Central memory CD8-positive, alpha-beta T cell (primary cell): ENCODE measurements at places on chromosomes 3 and 15.

GRCh38 chr15:28936481-28936881, 50.7 kb downstream of the APBA2 start:
- H3K4me1 ChIP-seq, result peaks cover 73% of the 10 kb centered on the region
- DNase-seq, result no peak
- peak overlapping the region; percentile 65 for H3K27ac ChIP-seq
- peak overlapping the region; percentile 68 for H3K4me3 ChIP-seq
- no peaks in the 10 kb centered on the region for H3K27me3 ChIP-seq

DNA sequence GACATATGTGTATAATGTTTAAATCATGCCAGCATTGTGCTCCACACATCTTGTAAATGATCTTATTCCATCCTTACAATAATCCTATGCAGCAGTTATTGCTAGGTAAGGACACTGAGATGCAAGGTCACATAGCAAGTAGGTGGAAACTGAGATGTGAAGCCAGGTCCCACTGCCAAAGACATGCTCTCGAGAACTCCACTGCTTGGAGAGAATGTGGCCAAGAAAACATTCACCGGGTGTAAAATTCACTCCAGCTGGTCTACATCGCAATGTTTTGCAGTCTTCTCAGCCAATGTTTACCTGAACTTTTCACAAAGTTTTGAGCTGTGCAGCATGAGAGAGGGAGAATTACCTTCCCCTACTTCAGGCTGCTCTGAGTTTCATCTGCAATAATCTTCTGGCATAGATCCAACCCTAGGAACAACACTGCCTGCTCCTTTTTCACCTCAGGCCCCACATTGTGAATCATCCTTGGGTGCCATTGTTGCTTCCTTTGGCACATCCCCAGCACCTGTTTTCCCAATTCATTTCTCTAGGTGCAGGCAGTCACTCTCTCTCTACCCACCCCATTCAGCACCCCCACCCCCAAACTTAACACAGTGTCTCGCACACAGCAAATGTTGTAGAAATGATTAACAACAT, 53.5 kb upstream of the PRTG start:
- H3K4me1 ChIP-seq, result no peaks in the 10 kb centered on the region
- H3K4me3 ChIP-seq, result no peak overlapping the region
- no peaks in the 10 kb centered on the region for H3K36me3 ChIP-seq
- no peak for DNase-seq

DNA sequence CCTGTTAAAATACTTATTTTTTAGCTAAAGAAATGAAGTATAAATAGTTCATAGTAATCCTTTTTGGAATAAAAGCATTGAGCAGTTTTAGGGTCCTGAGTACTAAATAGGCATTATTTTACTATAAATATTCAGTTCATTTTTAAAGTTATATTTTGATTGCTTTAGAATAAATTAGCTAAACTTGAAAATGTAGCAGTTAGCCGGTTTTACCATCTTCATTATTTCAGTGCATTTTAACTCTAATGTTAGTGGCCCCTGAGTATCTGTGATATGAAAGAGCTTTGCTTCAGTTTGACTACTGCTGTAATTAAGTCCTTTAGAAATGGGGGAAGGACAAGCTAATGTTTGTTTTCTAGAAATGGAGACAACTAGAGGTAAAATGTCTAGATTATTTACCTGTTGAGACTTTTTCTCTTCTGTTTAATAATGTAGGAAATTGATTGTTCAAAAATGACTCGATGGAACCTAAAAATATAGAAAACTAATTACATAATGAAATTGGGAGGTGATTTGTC, 3.6 kb downstream of the SMC4 start:
- H3K27me3 ChIP-seq, result peaks cover 10% of the 10 kb centered on the region
- H3K27ac ChIP-seq, result peak overlapping the region; percentile 98
- DNase-seq, result no peak
- peaks cover 33% of the 10 kb centered on the region for H3K36me3 ChIP-seq
- peaks cover 37% of the 10 kb centered on the region for H3K4me1 ChIP-seq

- no peak for DNase-seq
- no peak overlapping the region for H3K27ac ChIP-seq
- no peaks in the 10 kb centered on the region for H3K36me3 ChIP-seq
- H3K27me3 ChIP-seq, result no peaks in the 10 kb centered on the region
These were observed 643.7 kb upstream of the ALCAM start for GRCh38 chr3:104723000-104723399.

DNA sequence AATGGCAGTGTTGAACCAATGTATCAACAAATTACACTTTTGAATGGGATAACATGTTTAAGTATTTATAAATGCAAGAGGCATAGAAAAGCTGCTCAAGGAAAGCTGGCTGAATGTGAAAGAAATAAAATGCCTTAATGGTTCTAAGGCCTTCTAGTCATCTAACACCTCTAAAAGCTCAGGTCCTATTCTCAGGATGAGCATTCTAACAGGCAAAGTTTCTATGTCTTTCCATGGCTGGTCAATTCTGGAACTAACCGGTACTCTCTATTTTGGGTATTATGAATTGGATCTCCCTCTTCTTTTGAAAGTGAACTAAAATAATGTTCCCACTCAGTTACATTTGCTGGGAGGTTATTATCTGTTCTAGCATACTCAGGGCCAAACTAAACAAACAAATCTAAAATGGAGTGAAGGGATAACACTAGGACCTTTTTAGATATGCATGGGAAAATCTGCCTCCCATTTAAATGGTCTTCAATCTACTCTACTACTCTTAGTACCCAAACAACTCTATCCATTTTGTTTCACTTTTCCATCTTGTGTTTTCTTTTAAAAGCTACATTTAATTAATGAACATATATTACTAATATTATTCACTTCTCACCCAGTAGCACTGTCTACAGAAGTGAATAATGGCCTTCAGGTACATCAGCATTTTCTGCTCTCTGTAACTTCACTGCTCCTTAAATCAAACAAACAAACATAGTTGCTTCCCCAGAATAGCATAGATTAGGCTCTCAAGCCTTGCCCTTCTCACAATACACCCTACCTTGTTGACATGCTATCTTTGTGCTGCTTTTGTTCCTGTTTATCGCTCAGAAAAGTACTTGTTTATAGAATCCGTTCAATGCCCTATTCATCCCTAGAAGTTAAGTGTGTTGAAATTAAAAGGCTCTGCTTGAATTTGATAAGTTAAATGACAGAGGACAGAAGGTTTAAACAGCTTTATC, 46.4 kb downstream of the CBLB start:
- no peaks in the 10 kb centered on the region for H3K27me3 ChIP-seq
- H3K4me3 ChIP-seq, result no peak overlapping the region
- peak overlapping the region; percentile 78 for H3K27ac ChIP-seq
- peaks cover 14% of the 10 kb centered on the region for H3K36me3 ChIP-seq
- no peak for DNase-seq

- no peak for DNase-seq
- no peaks in the 10 kb centered on the region for H3K36me3 ChIP-seq
- no peak overlapping the region for H3K4me3 ChIP-seq
- H3K27me3 ChIP-seq, result no peaks in the 10 kb centered on the region
- H3K4me1 ChIP-seq, result no peaks in the 10 kb centered on the region
These were observed 96.2 kb upstream of the NR2F2 start for GRCh38 chr15:96234109-96234892.

DNA sequence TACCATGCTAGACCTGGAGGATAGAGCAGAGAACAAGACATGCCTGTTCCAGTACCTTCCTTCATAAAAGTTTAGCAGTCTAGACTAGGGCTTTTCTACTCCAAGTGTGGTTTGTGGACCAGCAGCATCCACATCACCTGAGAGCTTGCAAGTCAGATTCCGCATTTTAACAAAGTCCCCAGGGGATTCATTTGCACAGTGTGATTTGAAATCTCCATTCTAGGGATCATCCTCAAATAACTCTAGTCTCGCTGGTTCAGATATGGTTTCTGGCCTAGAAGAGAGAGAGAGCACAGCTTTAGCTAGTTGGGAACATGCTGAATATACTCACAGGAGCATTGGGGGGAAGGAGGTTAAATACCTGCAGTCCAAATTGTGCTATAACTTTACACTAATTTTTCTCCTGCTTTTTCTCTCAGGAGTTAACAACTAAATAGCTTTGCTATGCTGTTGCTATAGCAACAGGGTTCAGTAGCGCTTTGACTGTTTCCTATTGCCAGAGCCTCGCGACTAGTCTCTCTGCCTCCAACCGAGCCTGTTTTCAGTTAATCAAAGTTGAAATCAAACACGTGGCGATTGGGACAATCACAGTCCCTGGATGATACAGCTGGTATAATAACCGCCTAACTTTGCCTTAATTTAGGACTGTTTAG, 64.0 kb upstream of the RASGRF1 start:
- peaks cover 47% of the 10 kb centered on the region for H3K27me3 ChIP-seq
- DNase-seq, result no peak
- H3K36me3 ChIP-seq, result no peaks in the 10 kb centered on the region
- no peak overlapping the region for H3K4me3 ChIP-seq
- no peak overlapping the region for H3K27ac ChIP-seq

DNA sequence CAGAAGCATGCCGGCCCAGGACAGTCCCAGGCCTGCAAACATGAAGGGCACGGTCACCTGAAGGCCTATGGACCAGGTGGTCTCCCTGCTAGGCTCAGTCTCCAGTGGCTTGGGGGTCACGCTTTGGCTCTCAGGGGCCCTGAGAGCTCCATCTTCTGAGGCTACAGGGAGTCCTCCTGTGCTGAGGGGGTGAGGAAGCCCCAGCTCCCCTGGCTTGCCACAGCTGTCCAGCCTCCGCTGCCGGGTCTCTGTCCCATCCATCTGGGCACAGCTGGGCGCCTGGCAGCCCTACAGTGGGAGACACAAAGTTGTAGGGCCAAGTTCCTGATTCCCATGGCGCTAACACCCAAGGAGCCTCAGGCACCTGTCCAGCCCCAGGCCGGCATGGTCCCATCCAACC, 16.0 kb downstream of the SLC41A3 start:
- DNase-seq, result no peak
- peaks cover 4% of the 10 kb centered on the region for H3K36me3 ChIP-seq
- H3K27ac ChIP-seq, result no peak overlapping the region

- H3K4me3 ChIP-seq, result no peak overlapping the region
- H3K4me1 ChIP-seq, result no peaks in the 10 kb centered on the region
- no peaks in the 10 kb centered on the region for H3K36me3 ChIP-seq
- peaks cover 48% of the 10 kb centered on the region for H3K27me3 ChIP-seq
These were observed 84.8 kb downstream of the DCLK3 start for GRCh38 chr3:36679384-36680200.

DNA sequence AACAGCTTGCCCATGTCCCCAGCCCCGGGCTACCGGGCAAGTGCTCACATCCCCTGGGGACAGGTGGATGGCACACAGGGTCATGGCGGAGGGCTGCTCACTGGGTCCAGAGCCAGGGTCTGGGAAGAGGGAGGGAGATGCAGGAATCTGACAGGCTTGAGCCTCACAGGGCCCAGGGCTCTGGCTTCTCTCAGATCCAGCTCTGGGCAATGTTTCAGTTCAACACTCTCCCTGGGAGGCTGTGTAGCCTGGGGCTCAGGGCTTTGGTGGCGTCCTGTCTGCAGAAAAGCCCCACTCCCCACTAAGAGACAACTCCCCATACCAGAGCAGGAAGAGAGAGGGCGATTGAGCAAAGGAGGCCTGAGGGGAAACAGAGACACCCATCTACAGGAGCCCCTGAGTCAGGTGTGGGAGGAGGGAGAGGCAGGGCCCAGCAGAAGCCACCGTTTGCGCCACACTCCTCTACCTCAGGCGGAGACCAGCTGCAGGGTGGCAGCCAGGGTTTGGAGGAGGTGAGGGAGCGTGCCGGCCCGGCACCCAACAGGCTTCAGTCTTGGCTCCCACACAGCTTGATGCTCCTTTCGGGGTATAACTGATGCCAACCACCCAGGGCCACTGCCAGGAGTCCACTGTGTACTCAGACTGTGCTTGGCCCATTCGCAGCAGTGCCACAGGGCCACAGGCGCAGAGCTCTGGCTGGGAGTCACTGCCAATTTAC, 16.8 kb upstream of the SRP14 start:
- no peak overlapping the region for H3K4me3 ChIP-seq
- H3K36me3 ChIP-seq, result peaks cover 4% of the 10 kb centered on the region
- H3K27me3 ChIP-seq, result no peaks in the 10 kb centered on the region
- H3K27ac ChIP-seq, result no peak overlapping the region
- no peak for DNase-seq

- DNase-seq, result no peak
- no peaks in the 10 kb centered on the region for H3K4me1 ChIP-seq
- no peaks in the 10 kb centered on the region for H3K36me3 ChIP-seq
- H3K27me3 ChIP-seq, result no peaks in the 10 kb centered on the region
- H3K4me3 ChIP-seq, result no peak overlapping the region
- H3K27ac ChIP-seq, result no peak overlapping the region
These were observed 349.3 kb upstream of the THRB start for GRCh38 chr3:24843955-24844354.

DNA sequence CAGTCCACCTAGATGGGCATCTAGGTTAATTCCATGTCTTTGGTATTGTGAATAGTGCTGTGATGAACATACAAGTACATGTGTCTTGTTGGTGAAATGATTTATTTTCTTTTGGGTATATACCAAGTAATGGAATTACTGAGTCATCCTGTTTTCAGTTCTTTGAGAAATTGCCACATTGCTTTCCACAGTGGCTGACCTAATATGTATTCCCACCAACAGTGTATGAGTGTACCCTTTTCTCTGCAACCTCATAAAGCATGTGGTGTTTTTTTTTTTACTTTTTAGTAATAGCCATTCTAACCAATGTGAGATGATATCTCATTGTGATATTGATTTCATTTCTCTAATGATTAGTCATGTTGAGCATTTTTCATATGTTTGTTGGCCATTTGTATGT, 86.0 kb upstream of the NDN start:
- no peak overlapping the region for H3K27ac ChIP-seq
- no peak for DNase-seq

DNA sequence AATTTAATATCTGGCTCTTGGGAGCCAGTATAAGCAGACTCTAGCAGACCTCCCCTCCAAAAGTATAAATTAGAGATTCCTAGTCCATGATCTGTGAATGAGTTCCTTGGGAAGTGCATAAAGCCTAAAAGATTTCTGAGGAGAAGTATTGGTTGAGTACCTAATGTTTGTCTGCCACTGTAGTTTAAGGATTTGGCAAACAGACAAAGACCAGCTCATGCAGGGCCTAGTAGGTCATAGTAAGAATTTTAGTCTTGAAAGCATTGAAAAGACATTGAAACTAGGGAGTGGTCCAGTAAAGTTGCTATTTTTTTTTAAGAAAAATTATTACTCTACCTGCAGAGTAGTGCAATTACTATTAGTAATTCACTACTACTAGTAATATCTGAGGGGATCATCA, 67.5 kb downstream of the SPRED1 start:
- no peaks in the 10 kb centered on the region for H3K36me3 ChIP-seq
- H3K4me3 ChIP-seq, result no peak overlapping the region
- H3K27ac ChIP-seq, result no peak overlapping the region
- no peaks in the 10 kb centered on the region for H3K27me3 ChIP-seq
- no peaks in the 10 kb centered on the region for H3K4me1 ChIP-seq

GRCh38 chr3:69936266-69936665, 63.3 kb upstream of the SAMMSON start:
- no peak overlapping the region for H3K27ac ChIP-seq
- H3K4me3 ChIP-seq, result no peak overlapping the region
- H3K4me1 ChIP-seq, result no peaks in the 10 kb centered on the region
- DNase-seq, result no peak
- H3K36me3 ChIP-seq, result no peaks in the 10 kb centered on the region
- no peaks in the 10 kb centered on the region for H3K27me3 ChIP-seq

DNA sequence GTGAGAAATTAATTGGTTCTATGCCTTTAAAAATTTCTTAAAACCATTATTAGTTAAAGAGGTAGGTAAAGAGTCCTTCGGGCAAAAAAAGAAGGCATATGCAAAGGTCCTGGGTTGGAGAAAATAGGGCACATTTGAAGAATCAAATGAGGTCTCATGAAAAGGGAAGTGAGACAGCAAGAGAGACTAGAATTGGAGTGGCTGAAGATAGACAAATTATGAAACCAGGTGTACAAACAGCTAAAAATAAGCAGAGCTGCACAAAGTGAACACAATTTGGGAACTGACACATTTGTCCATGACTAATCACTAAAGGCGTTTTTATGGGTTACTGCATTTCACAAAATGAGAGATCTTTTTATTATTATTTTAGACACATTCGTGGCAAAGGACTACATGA, 581.2 kb downstream of the PYDC2 start:
- H3K4me3 ChIP-seq, result no peak overlapping the region
- no peak for DNase-seq
